Dorsolateral prefrontal cortex (tissue), 122 donors: ENCODE measurements at places on chromosomes 6 and 20.

GRCh38 chr20:51258582-51259165 is 235.8 kb upstream of the KCNG1 start:
- DNase-seq, result no peak

DNA sequence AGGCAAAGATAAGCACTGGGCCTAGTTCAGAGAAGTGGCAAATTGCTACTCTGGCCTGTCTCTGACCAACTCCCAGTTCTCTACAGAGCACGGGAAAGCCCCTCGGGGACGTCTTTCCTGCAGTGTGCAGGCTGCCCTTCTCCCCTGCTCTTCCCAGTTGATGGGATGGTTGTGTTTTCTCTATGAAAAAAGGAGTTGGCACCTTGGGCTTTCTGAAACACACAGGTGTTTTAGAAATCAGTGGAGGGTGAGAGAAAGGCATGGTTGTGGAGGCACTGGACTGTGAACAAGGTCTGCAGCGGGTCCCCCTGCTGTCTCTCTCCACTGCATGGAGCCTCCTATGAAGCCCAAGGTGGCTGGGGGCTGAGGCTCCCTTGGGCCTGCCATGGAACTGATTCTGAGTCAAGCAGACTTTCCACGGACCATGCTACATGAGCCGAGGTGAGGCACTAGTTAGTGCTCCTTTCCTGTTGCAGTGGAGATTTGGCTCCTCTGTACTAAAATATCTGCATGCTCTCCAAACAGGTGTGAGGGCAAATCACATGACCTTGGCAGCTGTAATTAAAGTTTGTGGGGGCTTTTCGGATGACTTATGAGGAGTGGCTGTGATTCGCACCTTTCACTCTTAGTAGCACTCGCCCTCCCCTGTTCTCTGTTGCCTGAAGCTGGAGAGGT is 16.3 kb downstream of the GTSF1L start:
- DNase-seq, result no peak

GRCh38 chr20:11117808-11118528 is 444.2 kb upstream of the JAG1 start:
- no peak for DNase-seq

DNA sequence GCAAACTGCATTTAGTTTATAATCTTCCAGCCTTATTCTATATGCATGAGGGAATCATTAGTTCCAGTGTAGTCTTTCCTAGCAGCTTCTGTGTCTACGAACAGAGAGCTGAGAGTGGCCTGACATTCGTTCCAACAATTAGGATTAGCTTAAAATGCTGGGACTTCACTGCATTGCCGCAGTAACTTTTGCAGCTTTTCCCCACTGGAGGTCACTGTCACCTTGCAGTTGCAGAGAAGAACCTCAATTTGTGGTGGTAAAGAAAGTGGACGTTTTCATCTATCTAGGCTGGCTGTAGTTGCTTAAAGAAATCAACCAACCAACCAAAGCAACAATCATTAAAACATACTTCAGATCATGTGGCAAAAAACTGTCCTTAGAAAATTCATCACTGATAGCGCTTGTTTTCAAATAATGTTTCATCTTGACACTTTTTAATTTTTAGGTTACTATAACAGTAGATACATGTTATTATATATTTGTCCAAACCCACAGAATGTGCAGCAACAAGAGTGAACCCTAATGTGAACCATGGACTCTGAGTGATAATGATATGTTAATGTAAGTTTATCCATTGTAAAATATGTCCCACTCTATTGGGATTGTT is 12.2 kb downstream of the MYLK4 start:
- peak; percentile 76 for DNase-seq

GRCh38 chr6:163349696-163350095 is 64.8 kb upstream of the QKI start:
- no peak for DNase-seq
